Stimulated activated CD4-positive, alpha-beta T cell treated with anti-CD3 and anti-CD28 coated beads, Interleukin-1b, Interleukin-23, amount 100 ng/mL, for 1 hour (primary cell): ENCODE measurements at places on chromosomes 7 and 10.

- no peak for DNase-seq
These were observed 53.0 kb downstream of the DNAJC1 start for GRCh38 chr10:21950566-21950965.

DNA sequence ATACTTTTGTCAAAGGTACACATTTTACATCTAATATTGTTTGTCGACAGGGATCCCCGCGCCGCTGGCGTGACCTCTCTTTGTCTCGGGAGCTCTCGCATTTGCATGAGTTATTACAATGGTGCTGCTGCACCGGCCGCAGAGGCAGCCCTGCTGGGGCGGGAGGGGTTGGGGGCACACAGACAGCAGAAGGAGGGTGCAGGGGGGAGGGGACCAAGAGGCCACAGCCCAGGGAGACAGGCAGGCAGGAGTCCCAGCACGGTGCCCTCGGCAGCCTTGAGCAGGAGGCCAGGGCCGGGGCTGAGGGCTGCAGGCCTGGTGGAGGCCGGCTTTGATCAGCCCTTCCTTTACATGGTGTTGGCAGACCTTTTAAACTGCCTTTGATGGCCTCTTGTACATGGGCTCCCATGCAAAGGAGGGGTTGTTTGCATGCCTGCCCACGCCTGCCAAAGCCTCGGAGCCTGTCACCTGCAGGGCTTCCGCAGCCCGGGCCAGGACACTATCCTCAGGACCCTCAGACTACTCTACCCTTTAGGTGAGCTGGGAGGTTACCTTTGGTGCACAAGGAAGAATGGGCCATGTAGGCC is 95.5 kb downstream of the EBF3 start:
- no peak for DNase-seq

GRCh38 chr10:67804395-67804678 is 33.7 kb downstream of the DNAJC12 start:
- DNase-seq: no peak

- DNase-seq: no peak
These were observed 10.9 kb upstream of the BHLHA15 start for GRCh38 chr7:98200364-98200763.

DNA sequence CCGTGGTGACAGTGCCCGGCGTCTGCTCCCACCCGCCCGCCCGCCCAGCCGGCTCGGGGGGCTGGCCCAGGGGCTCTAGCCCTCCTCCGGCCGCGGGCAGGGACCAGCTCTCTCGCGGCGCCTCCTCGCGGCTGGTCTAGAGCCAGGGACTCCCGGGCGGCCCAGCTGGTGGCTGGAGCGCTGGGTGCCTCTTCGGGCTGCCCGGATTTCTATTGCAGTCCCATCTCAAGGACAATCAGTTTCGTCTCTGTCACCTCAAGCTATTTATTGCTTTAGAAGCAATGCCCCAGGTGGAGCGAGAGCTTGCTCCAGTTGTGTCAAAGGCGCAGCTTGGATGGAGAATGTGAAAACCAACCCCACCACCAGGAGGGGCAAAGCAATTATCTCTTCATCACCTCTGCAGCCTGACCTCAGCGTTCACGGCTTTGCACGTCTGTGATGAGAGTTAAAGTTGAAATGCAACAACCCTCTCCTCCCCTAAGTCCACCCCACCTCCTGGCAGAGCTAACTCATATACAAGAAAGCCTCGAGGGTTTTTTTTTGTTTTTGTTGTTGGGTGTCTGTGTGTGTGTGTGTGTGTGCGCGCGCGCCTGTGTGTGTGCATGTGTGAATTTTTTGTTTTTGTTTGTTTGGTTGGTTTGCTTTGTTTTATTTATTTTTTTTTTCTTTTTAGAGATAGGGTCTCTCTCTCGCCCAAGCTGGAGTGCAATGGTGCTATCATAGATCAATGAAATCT is at the start of gene ITGA8:
Gene ITGA8 (minus strand): TSS at position 24 of the 736 bp plus-strand sequence. CDS start 151 bp downstream, outside the sequence.
- DNase-seq: no peak

DNA sequence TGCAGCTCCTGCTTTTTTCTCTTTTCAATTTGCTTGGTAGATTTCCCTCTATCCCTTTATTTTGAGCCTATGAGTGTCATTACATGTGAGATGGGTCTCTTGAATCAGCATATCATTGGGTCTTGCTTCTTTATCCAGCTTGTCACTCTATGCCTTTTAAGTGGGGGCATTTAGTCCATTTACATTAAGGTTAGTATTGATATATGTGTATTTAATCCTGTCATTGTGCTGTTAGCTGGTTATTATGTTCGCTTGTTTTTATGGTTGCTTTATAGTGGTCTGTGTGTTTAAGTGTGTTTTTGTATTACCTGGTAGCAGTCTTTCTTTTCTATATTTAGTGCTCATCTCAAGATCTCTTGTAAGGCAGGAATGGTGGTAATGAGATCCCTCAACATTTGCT is 17.0 kb downstream of the GIMAP7 start:
- no peak for DNase-seq

DNA sequence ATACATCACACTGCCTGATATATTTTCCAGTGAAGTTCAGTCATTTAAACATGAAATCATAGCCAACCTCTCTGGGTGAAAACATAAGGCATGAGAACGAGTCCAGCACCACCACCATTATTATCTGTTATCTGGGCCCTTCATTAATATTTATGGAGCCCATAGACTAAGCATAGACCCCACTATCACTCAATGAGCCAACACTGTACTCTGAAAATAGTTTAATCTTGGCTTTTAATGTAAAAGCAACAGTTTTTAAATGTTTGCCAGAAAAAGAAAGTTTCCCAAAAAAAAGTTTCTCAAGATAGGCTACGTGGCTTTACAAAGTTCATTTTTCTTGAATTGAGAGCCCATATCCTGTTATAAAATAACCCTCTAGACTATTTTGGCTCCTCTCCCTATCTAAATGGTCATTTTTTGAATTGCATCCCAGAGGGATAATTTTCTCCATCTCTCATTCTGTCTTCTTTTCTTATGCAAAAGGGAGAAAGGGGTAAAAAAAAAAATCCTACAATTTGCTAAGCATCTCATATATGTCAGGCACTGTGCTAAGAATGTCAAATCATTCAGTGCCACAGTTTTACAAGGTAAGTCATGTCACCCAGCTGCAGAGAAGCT is 66.1 kb downstream of the FZD1 start:
- no peak for DNase-seq

DNA sequence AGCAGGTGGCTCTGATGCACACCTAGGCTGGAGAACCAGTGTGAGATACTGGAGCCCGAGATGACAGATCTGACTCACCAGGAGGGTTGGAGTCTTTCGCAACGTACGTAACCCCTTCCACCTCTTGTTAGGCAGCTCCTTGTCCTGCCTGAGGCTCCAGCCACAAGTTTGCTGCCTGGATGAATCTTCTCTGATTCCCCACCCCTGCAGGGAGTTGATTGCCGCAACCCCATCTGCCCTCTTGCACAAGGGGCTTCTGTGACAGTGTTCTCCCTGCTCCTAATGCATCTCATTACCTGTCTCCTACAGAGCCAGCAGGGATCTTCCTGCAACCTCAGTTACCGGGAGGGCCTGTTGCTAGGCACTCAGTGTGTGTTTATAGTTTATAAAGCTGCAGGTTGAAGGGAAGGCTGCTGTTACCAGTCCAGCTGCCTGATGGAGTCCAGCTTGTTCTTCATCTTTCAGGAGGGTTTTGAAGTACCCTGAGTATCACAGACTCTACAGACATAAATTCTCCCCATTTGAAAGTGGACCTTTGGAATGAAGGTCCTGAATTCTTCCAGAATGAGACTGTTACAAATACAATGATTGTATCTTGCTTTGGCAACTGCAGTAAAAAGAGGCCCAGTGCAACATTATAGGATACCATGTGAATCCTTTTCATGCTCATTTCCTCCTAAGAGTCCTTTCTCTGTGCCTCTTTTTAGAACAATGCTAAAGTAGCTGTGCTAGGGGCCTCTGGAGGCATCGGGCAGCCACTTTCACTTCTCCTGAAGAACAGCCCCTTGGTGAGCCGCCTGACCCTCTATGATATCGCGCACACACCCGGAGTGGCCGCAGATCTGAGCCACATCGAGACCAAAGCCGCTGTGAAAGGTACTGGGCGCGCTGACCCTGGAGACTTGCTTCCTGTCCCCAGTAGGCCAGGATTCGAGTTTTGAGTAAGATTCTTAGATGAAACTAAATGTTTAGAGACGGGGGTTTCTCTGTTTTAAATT is 6.5 kb downstream of the MDH2 start:
- DNase-seq: no peak

DNA sequence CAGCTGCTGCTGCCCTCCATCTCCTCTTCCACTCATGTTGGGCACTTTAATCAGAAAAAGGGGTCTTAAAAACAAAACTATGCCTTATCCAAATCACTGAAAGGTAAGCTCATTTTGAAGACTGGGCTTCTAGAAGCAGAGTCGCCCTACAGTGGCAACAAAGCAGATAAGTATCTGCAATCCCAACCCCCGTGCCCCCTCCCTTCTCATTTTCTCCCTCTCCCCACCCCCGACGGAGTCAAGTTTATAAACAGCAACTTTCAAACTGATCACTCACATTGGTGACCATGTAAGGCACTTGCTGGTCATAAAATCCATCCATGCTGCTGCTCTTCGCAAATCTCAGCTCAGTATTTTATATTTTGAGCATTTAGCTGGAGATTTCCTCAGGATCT is 738 bp downstream of the ETV1 start:
- no peak for DNase-seq

DNA sequence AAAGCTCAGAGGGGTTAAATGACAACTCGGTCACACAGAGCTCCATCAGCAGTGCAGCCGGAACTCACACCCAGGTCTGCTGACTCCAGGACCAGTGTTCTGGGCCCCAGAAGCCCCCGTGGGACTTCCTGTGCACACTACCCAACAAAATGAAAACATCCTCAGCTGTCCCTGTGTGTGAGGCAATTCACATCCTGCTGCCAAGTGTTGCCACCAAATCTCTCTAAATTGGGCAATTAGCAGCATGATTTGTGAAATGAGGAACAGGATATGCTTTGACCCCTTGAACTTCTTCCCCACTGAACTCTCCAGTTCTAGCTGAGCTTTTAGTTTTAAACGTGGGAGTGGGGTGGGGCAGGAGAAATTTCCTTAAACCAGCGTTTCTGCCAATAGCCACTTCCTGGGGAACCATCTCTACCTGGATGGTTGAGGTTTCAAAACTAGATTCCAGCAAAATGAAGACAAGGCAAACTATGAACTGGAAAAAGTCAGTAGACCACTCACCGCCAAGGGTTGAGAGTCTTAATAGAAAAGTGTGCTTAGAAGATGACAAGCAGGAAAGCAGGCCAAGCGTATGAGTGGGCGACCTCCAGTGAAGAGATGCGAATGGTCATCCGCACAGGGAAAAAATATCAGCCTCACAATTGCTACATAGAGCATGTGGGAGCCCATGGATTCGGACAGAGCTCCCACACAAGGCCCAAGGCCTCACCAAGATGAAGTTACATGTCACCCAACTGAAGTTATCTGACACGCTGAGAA is 51.9 kb upstream of the CHST15 start:
- no peak for DNase-seq

- DNase-seq: no peak
These were observed 28.9 kb downstream of the AOC1 start for GRCh38 chr7:150881189-150881588.

DNA sequence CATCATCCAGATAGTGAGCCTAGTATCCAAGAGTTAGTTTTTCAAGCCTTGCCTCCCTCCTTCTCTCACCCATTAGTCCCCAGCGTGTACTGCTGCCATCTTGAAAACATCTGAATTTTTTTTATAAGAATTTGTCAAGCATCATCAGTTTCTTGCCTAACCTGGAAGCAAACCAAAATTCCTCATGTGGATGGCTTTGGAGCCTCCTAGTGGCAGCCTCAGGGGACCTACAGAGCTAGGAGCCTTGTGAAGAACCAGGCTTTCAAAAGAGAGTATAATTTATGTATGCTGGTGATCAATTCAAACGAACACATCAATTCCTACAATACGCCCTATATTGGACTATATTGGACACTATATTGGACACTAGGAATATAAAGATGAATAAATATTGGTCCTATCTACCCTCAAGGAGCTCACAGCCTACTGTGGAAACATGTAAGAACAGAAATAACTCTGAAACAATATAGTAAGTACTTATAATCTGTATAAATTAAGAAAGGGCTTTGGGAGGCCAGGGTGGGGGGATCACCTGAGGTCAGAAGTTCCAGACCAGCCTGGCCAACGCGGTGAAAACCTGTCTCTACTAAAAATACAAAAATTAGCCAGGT is 63.4 kb downstream of the HPSE2 start:
- no peak for DNase-seq

DNA sequence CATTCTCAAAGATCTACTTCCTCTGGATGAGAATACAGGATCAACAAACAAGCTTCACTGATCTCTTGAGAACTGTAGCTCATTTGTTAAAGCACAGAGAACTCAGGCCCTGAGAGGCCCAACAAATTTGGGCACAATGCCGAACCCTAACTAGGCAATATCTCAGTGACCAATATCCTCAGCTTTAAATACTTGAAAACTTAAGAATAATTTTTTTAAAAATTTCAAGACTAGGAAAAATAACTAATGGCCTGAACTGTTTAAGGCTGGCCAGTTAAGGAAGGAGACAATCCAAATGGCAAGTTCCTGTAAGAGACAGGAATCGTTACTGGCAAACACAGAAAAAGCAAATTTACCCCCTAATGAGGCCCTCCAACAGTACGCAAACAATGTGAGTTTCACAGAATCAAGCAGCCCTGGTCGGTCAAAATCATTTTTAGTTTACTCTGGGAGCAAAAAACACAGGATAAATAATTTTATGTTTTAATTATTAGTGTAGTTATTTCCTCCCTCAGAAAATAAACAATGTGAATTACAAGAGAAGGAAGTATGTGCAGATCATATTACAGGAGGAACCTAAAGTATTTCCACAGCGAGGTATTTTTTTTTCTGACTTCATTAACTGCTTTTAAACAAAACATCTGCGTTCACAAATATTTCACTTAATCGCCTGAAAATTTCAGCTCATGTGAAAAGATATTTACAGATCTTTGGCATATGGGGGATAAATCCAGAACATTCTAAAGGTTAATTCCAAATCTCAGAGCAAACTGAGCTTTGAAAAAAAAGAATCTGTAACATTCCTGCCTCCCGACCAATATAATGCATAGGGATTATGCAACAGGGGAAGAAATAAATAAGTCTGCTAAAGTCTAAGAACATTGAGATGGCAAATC is 39.5 kb downstream of the NT5C2 start:
- no peak for DNase-seq

GRCh38 chr7:4634166-4634565 is 47.9 kb upstream of the FOXK1 start:
- DNase-seq: no peak

DNA sequence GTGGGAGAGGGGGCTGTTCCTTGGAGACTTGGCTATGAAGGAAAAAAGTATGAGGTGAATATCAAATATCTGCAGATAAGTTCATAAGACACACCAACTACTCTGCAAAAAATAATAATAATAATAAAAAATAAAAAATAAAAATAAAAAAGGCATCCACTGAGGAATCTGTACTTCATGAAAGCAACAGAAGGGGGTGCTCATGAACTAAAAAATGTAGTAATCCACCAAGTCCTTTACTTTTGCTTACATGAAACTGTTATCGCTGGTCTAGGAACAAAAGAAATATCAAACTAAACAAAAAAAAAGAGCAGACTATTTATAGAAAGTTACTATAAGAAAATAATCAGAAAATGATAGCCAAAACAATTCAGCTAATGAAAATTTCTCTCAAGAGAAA is 579.0 kb downstream of the PHTF2 start:
- DNase-seq: no peak

- no peak for DNase-seq
These were observed at the start of gene DMBT1 for GRCh38 chr10:122560279-122560804. DMBT1 (plus strand) TSS chr10:122560754; CDS start chr10:122560771, 17 bp downstream.

GRCh38 chr7:157395206-157395605 is 58.4 kb downstream of the DNAJB6 start:
- DNase-seq: no peak
